Activated CD4-positive, alpha-beta T cell treated with anti-CD3 and anti-CD28 coated beads for 4 hours (primary cell): ENCODE measurements at places on chromosomes 6 and 20.

GRCh38 chr6:82227770-82228169 is 19.8 kb downstream of the IBTK start:
- no peak for DNase-seq

DNA sequence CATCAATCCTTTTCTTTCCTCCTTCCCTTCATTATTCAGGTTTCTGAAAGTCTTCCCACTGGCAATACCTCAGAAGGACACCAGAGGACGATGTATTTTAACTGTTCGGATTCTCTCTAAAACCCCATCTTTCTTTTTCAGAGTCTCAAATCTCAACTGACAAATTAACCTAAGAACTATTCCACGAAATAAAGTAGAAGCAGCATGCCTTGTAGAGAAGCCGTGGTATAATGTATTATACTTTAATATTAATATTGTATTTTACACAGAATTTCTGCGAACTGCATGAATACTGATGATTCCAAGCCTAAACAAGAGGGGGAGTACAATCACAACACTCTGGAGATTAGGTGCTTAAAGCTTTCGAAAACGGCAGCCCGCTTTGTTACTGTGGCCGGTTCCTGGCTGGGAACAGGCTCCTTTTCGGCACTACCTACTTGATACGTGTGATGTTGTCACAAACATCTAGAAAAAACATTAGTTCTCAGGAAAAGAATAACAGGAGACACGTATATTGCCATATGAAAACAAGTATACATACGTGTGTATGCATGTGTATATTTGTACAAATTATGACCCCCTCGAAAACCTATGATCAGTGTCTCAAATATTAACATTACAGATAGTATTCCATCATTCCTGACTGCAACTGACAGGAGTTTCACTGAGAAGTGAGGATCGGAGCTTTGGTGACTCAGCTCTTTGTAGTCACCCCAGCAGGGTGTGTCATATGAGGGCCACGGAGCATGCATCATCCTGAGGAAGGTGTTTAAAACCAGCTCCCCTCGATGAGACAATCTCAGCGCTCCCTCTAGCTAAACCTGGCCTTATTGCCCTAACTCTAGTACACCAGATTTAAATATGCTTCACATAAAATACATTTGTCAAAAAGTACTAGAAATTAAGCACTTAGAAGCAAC is 319.7 kb upstream of the TCF21 start:
- DNase-seq: peak; percentile 5

DNA sequence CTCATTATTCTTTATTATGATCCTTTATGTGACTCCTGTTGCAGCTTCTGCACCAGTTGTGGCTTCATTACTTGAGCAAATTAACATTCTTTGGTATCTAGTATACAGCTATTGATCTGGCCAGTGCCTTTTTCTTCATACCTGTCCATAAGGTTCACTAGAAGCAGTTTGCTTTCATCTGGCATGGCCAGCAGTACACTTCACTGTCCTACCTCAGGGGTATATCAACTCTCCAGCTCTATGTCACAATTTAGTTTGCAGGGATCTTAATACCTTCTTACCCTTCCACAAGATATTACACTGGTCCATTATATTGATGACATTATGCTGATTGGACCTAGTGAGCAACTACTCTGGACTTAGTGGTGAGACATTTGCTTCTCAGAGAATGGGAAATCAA is 46.6 kb downstream of the VTA1 start:
- DNase-seq: no peak

- no peak for DNase-seq
Measured at GRCh38 chr6:131038597-131039344, 24.3 kb downstream of the EPB41L2 start.

- no peak for DNase-seq
Measured at GRCh38 chr6:166598441-166599138, 12.1 kb upstream of the RAMACL start.

- no peak for DNase-seq
Measured at GRCh38 chr20:19876828-19877460, 118.9 kb downstream of the RIN2 start.
